ENCODE measurements at places on chromosomes 1 and 21.

DNA sequence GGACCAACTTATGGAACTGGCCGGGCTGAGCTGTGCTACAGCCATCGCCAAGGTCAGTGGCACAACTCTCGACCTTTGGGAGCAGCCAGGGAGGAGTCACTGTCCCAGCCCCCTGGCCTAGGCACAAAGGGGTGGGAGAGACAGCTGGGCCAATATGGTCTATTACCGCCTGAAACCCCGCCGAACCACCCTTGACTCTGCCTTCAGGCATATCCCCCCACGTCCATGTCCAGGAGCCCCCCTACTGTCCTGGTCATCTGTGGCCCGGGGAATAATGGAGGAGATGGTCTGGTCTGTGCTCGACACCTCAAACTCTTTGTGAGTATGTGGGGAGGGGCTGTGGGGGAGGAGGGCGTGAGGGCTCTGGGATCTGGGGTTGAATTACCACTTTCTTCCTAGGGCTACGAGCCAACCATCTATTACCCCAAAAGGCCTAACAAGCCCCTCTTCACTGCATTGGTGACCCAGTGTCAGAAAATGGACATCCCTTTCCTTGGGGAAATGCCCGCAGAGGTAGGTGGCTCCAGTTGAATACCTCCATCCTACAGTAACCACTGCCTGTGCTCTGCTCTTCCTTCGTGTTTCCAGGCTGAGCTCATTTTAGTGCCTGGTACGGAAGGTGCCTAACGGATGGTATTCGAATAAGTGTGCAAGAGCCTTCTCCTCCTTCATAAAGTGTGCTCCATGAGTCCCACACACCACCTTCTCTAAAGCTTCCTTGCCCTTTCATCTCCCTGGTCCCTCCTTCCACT is 758 bp downstream of the NAXE start:
- peak; percentile 7 for DNase-seq

- peak; percentile 79 for DNase-seq
Observed at GRCh38 chr1:14597343-14598006, 1.0 kb upstream of the KAZN start.

DNA sequence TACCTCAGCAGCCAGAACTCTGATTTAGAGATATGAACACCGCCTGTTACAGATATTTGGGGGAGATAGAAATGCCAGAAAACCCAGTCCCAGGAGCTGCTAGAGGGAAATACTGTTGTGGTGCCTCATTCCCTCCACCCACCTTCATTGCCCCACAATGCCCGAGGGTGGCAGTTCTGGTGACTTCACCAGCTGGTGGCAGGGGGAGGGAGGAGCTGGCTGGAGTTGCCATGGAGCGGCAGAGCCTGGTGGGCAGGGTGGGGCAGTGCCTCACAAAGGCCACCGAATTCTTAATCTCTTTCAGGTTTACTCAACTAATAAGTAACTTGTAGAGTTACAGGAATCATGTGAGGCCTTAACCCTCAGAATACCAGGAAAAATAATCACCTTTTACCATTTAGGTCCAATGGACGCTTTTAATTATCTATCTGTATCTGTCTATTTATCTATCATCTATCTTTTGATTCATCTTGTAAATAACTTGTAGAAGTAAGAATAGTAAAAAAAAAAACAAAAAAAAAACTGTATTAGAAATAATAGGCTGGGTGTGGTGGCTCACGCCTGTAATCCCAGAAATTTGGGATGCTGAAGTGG is 11.7 kb upstream of the S100A11 start:
- DNase-seq, result no peak

DNA sequence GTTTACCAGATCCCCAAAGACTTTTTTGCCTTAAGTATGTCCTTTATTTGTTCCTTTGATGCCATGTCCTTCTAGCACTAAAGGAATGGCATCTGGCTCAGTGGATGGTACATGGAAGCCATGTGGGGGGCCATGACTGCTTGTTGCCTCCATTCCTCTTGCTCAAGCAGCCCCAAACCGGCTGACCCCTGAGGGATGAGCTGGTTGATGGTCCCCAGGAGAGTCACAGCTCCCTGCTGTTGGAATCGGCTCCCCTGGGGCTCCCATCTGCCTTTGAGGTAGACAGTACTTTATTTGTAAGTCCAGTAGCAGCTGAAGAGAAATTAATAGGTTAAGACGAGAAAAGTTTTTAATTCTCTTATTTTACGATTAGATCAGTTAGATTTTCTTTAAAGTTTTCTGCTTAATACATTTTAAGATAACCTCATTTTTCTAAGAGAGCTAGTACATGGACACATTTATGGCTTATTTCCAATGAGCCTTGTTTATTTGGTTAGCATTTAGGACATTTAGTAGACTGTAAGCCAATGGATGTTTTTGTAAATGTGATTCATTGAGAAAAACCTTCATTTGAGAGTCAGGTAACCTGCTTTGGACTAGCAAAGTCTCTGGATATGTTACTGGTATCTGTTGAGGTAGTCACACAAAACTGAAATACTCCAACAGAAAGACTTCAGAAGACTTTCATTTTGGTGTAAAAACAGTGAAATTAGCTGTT is 88.2 kb downstream of the CAMTA1 start:
- DNase-seq, result no peak

- no peak for DNase-seq
Observed at GRCh38 chr1:92657701-92658100, 127.2 kb downstream of the EVI5 start.
